ENCODE measurements at places on chromosomes 16 and 17. TPM values are rescaled to one million over a fixed set of nuclear protein-coding genes. Genes with fewer than 3 reads are reported as not detected.

- H3K27me3 ChIP-seq, result peaks cover 8% of the 10 kb centered on the region
- no peak overlapping the region for H3K27ac ChIP-seq
- no peak overlapping the region for H3K4me3 ChIP-seq
- DNase-seq, result no peak
Measured at GRCh38 chr17:41618341-41619035, 5.9 kb downstream of the KRT17 start.

- H3K27ac ChIP-seq, result no peak overlapping the region
- no peak overlapping the region for H3K4me3 ChIP-seq
- H3K36me3 ChIP-seq, result peaks cover 30% of the 10 kb centered on the region
- DNase-seq, result no peak
Measured at GRCh38 chr17:38922538-38923297, 2.7 kb upstream of the LASP1NB start.

DNA sequence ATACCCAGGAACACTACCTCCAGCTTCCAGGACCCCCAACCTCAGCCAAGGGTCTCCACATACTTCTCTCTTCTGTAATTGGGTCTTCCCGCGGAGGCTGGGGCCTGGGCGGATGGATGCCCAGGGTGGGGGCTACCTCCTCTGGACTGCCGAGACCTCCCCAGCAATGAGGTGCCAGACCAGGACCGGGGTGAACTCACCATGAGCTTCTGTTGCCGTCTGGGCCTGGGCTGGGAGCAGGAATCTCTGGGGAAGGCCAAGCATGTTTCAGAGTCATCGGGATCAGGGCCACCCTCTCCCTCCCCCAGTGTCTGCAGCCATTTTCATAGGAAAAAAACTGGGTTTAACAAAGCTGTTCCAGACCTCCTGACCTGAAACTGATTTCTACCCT is 10.3 kb upstream of the BAHCC1 start:
- H3K27ac ChIP-seq, result no peak overlapping the region
- no peaks in the 10 kb centered on the region for H3K27me3 ChIP-seq
- H3K4me1 ChIP-seq, result peaks cover 34% of the 10 kb centered on the region

Gene TSNAXIP1
- 3.5 TPM for total RNA-seq

Gene DPEP1
- total RNA-seq, result 0.59 TPM

GRCh38 chr17:27585792-27586191 is 45.2 kb upstream of the LGALS9 start:
- no peak overlapping the region for H3K4me3 ChIP-seq
- no peaks in the 10 kb centered on the region for H3K4me1 ChIP-seq
- DNase-seq, result no peak
- H3K36me3 ChIP-seq, result peaks cover 57% of the 10 kb centered on the region

DNA sequence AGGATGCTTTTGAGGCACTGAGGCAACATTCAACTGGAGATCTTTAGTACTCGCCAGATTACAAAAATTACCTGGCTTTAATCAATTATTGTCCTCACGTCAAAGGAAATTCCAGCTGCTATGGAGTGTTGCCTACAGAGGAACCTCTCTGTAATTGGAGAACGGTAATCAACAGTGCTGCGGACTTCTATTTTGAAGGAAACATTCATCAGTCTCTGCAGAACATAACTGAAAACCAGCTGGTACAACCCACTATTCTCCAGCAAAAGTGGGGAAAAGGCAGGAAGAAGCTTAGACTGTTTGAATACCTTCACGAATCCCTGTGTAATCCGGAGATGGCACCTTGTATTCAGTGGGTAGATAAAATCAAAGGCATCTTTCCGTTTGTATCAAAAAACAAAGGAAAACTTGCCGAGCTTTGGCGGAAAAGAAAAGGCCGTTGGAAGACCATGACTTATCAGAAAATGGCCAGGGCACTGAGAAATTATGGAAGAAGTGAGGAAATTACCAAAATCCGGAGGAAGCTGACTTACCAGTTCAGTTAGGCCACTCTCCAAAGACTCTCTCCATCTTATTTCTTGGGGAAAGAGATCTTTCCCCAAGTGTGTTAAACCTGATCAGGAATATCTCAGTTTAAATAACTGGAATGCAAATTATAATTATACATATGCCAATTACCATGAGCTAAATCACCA is 3.0 kb downstream of the SLC35G3 start:
- DNase-seq, result no peak
- H3K27ac ChIP-seq, result no peak overlapping the region
- H3K4me1 ChIP-seq, result peaks cover 9% of the 10 kb centered on the region
- H3K4me3 ChIP-seq, result no peak overlapping the region
- H3K27me3 ChIP-seq, result no peaks in the 10 kb centered on the region

GRCh38 chr16:84774810-84775209 is 45.0 kb upstream of the CRISPLD2 start:
- peak overlapping the region; percentile 25 for H3K27ac ChIP-seq
- H3K4me1 ChIP-seq, result no peaks in the 10 kb centered on the region
- H3K36me3 ChIP-seq, result peaks cover 94% of the 10 kb centered on the region
- no peaks in the 10 kb centered on the region for H3K27me3 ChIP-seq

Gene DHRS7C
- not detected for total RNA-seq

- H3K27me3 ChIP-seq, result peaks cover 53% of the 10 kb centered on the region
- H3K4me3 ChIP-seq, result peak overlapping the region; percentile 49
- H3K36me3 ChIP-seq, result no peaks in the 10 kb centered on the region
- DNase-seq, result no peak
- no peak overlapping the region for H3K27ac ChIP-seq
Measured at GRCh38 chr17:68199837-68200688, 47.8 kb upstream of the AMZ2 start.

GRCh38 chr16:77584205-77584859 is 138.0 kb upstream of the NUDT7 start:
- H3K4me1 ChIP-seq, result no peaks in the 10 kb centered on the region
- H3K36me3 ChIP-seq, result no peaks in the 10 kb centered on the region
- H3K27ac ChIP-seq, result no peak overlapping the region
- DNase-seq, result no peak
- no peaks in the 10 kb centered on the region for H3K27me3 ChIP-seq

DNA sequence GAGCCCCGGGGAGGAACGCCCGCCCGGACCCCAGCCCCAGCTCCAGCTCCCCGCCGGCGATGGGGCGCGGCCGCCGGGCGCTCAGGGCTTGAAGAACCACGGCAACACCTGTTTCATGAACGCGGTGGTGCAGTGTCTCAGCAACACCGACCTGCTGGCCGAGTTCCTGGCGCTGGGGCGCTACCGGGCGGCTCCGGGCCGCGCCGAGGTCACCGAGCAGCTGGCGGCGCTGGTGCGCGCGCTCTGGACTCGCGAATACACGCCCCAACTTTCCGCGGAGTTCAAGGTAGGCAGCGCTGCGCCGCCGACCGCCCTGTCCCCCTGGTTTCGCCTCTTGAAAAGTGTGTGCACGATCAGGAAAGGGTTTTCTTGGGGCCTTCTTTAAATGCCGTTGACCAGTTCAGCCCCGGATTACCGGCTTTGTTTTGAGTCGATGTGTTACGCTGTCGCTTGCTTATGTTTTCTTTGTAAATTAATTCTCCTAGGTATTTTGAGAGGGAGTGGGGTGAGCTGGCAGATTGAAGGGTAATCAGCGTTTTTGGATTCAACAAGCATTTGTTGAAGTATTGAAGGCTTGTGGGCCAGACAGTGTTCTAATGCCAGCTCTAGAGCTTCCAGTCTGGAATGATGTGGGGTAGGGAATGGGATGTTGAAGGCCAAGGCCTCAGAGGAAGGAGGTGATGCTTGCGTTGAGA is 681 bp downstream of the USP43 start:
- H3K36me3 ChIP-seq, result no peaks in the 10 kb centered on the region
- H3K27ac ChIP-seq, result peak overlapping the region; percentile 87
- H3K27me3 ChIP-seq, result peaks cover 21% of the 10 kb centered on the region
- peak; percentile 79 for DNase-seq
- H3K4me1 ChIP-seq, result peaks cover 8% of the 10 kb centered on the region

- no peaks in the 10 kb centered on the region for H3K27me3 ChIP-seq
- peaks cover 77% of the 10 kb centered on the region for H3K36me3 ChIP-seq
- no peak overlapping the region for H3K27ac ChIP-seq
- DNase-seq, result no peak
- peaks cover 9% of the 10 kb centered on the region for H3K4me1 ChIP-seq
Measured at GRCh38 chr16:81657224-81657623, 121.9 kb upstream of the PLCG2 start.

Gene CENPN
- total RNA-seq, result 5.0 TPM

GRCh38 chr17:38701504-38702165 is 3.4 kb upstream of the MLLT6 start:
- H3K4me3 ChIP-seq, result peak overlapping the region; percentile 71
- H3K27me3 ChIP-seq, result no peaks in the 10 kb centered on the region
- peak overlapping the region; percentile 97 for H3K27ac ChIP-seq
- DNase-seq, result no peak

Gene TBX2
- 83.3 TPM for total RNA-seq

Gene CTRL
- 0.59 TPM for total RNA-seq
